ENCODE measurements at places on chromosomes 1 and 21.
A peak's percentile ranks its signal among the peaks of the same experiment; 100 is the strongest.

DNA sequence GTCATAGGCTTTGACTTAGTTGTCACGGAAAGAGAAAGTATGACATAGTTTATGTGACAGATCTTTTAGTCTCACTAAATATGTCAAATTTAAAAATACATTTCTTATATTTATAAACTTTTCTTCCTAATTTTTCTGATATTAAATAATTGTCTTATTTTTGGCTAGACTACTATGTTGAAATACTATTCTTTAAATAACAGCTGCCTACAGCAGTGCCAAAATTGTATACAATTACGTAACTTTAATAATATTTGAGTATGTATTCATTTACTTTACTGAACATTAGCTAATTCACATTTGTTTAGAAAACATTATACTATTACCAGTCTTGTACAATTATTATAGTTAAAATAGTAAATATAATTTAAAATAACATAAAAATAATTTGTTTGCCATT, 137.4 kb downstream of the ADGRL4 start:
- no peak for DNase-seq

- peak; percentile 54 for DNase-seq
These were observed 10.5 kb downstream of the MTX1 start for GRCh38 chr1:155218854-155219591.

DNA sequence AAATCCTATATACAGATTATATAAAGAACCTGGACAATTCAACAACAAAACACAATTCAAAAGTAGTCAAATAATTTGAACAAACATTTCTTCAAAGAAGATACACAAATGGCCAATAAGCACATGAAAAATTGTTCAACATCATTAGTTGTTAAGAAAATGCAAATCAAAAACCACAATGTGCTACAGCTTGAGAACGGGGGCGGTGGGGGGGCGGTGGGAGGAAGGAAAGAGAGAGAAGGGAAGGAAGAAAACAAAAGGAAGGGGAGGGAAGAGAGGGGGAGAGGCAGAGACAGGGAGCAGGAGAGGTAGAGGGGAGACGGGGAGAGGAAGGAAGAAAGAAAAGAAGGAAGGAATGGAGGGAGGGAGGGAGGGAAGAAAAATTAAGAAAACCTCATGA, 44.1 kb downstream of the ASH1L start:
- DNase-seq = no peak

DNA sequence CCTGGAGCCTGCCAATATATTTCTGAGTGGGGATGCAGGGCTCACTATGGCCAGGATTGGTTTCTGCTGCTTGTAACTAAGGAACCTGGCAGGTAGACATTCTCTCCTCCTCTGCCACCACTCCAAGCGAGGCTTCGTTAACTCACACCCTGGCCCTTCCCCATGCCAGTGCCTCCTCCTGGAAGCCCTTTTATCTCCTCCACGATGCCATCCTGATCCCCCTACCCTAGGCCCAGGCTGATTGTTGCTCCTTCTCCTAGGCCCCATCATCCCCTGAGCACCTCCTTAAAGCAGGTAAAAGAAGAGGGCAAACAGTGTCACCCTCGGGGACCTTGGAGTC, 118.5 kb downstream of the DMRTB1 start:
- DNase-seq = no peak

DNA sequence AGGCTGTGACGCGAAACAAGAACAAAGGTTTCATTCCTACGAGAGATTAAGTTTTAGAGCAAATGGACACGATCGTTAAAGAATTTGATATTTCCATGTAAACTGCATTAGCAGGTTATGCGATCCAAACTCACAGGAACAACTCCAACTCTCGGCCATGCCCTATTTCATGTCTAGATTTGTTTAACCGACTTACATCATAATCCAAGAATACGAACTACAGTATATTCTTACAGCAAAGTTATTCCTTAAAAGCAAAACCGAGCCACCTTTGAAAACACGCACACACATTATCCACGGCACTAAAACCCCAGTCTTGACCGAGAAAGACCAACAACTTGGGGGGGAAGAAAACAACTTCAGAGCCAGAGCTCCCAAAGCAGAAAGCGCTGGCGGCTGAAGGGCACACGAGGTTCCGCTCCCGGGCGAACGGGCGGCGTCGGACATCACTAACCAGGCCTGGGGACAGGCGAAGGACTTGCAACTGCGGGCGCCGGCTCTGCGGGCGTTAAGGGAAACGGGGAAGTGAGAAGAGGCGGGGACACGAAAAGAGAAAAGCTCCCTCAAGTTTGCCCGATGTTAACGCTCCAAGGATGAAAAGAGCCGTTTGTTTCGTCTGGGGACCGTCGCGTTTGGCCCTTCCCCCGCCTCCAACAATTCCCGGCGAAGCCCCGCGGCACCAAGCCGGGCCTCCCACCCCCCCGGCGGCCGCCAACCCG, 690 bp downstream of the B3GALNT2 start:
- peak; percentile 49 for DNase-seq

- no peak for DNase-seq
These were observed 34.8 kb upstream of the ATP6V1G3 start for GRCh38 chr1:198575292-198575691.

- no peak for DNase-seq
These were observed 51.6 kb downstream of the EIF2B3 start for GRCh38 chr1:44934791-44935190.

DNA sequence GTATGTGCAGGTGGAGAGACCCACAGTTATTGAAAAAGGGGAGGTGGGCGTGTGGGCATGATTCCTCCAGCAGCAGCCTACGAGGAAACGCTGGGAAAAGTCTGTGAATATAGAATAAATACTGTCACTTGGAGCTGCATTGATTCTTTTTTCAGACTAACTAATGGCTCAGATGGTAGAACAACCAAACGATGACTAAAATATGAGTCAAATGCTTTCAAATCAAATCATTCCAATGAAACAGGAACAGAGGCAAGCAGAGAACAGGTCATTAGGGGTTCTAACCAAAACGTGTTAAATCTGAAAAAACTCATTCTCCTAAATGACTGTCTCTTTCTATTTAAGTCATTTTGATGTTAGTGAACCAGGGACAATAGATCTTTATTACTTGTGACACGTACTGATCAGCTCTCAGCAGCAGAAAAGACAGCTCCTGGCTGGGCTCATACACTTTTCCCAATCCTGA, 35.1 kb upstream of the SEC16B start:
- DNase-seq = no peak

GRCh38 chr1:46352363-46352762, 11.8 kb downstream of the NSUN4 start:
- DNase-seq = no peak

DNA sequence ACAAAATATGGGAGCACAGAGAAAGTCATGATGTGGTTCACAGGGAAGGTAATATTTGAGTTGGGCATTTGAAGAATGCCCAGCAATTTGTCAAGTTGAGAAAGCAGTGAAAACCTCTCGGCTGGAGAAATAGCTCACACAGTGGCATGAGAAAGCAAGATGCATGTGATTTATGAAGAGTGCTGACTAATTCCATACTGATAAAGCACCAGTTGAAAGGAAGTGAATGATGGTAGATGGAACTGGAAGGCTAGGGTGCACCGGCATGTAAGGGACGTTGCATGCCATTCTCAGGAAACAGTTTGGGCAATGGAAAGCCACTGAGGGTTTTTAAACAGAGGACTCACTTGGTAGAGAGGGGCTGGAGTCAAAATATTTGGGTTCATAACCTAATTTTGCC, 53.5 kb upstream of the MTF2 start:
- no peak for DNase-seq

- DNase-seq = no peak
These were observed 138.9 kb downstream of the SETD4 start for GRCh38 chr21:35921471-35921870.

DNA sequence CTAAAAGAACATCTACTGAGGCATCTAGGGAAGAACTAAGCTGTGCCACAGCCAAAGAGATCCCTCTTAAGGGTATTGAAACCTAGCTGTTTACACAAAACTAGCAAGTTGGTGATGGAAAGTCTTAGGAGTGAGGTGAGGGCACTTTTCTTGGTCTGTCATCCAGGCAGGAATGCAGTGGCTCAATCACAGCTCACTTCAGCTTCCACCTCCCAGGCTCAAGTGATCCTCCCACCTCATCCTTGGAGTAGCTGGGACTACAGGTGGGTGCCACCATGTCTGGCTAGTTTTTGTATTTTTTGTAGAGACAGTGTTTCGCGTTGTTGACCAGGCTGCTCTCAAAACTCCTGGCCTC, 2.4 kb downstream of the PLEKHO1 start:
- no peak for DNase-seq

- no peak for DNase-seq
These were observed 1716.6 kb downstream of the MRPL39 start for GRCh38 chr21:23890652-23891051.

- peak; percentile 38 for DNase-seq
These were observed 4.5 kb downstream of the DLGAP3 start for GRCh38 chr1:34924759-34925555.

- no peak for DNase-seq
These were observed 4.9 kb downstream of the CROCC start for GRCh38 chr1:16926491-16927073.

DNA sequence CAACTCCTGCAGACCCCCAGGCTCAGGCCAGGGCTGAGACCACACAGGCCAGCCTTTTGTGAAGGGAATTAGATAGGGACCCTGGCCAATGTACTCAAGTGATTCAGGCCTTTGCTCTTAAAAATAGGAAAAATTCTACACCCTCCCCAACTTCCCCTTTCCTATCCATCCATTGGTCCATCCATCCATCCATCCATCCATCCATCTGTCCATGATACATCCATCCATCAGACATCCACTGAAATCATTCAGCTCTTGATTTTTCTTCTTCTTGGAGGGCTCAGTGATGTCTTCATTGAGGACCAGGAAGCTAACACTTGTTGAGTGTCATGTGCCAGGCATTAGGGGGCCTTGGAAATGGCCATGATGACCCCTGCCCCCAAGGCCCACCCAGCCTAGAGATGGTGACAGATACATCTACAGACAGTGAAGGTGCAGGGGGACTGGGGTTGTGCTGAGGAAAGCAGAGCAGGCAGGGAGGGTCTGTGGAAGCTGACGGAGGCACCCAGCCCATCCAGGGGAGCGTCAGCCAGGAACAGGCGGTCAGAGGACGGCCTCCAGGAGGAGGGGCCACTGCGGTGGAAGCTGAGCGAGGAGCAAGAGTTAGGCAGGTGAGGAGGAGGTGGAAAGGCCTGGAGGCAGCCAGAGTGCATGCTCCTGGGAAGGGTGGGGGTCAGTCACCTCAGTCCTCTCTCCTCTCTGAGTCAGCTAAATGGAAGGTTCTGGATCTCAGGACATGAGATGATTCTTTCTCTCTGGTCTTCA, 81.9 kb downstream of the EPHB2 start:
- no peak for DNase-seq

DNA sequence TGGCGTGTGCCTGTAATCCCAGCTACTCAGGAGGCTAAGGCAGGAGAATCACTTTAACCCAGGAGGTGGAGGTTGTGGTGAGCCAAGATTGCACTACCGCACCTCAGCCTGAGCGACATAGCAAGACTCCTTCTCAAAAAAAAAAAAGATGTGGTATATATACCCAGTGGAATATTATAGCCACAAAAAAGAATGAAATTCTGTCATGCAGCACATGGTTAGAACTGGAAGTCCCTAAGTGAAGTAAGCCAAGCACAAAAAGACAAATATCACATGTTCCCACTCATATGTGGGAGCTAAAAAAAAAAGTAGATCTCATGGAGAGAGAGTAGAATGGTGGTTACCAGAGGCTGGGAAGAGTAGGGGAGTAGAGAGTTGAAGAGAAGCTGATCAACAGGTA, 18.7 kb downstream of the PSMB4 start:
- DNase-seq = no peak

- no peak for DNase-seq
These were observed 180.6 kb downstream of the PAPPA2 start for GRCh38 chr1:176643536-176643935.

GRCh38 chr21:45146801-45147200, 72.4 kb downstream of the ADARB1 start:
- DNase-seq = no peak

- DNase-seq = peak; percentile 43
These were observed 58.7 kb upstream of the GADD45A start for GRCh38 chr1:67626090-67626860.

- no peak for DNase-seq
These were observed 16.0 kb downstream of the SPATA21 start for GRCh38 chr1:16421201-16421600.

DNA sequence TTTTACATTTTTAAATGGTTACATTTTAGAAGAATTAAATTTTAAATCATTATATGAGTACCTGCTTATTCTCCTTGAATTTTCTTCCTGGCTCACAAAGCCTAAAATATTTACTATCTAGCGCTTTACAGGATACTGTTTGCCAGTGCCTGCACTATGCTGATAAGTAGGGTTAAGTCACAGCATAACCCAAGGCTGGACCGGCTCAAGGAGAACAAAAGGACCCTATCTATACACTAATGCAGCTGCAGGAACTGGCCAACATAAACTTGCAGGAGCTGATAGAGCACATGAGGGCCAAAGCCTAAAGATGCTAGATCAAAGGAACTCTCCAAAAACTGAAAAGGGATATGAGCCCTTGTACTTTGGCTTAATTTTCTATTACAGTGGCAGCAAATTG, 1086.9 kb upstream of the TMPRSS15 start:
- no peak for DNase-seq

All from fibroblast of gingiva (primary cell).